ENCODE measurements at places on chromosomes 6 and 20.

- no peak for DNase-seq
Observed at GRCh38 chr20:56412473-56412790, 372 bp downstream of the CASS4 start.

DNA sequence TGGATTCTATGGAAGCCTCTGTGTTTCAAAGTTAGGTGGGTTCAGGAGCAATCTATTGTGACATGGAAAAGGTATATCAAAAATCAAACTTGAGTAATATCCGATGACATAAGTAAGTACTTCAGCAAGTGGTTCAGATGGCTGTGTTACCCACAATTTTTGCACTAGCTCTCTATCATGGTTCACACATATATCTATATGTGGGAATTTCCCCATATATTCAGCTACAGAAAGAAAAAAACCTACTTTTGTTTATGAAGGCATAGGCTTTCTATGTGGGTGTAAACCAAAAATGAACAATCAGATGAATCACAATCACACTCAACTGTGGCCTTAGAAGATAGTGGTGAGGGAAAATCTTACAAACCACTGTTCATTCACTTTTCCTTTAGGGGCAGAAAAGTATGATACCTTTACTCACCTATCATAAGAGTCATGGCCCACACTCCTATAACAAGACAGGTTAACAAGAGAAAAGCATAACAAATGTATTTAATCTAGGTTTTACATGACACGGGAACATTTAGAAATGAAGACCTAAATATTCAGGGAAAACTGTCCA, 449.6 kb upstream of the HTR1E start:
- no peak for DNase-seq

GRCh38 chr6:21341910-21342309, 251.6 kb upstream of the SOX4 start:
- no peak for DNase-seq

DNA sequence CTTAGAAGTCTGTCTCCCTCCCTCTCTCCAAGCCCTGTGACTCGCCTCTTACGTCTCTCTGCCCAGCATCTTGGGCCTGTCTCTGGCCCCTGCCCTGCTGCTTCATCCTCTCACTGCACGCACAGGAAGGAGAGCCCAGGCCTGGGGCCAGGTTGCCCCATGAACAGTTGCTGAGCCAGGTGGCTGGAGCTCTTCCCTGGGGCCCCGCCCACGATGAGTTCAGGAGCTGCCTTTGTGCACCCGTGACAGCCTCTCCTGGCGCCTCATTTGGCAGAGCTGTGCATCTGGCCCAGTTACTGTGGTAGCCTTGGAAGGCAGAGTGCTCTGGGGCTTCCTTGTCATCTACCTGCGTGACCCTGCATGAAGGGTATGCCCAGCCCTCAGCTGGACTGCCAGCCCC, 44.5 kb downstream of the SLC52A3 start:
- no peak for DNase-seq

DNA sequence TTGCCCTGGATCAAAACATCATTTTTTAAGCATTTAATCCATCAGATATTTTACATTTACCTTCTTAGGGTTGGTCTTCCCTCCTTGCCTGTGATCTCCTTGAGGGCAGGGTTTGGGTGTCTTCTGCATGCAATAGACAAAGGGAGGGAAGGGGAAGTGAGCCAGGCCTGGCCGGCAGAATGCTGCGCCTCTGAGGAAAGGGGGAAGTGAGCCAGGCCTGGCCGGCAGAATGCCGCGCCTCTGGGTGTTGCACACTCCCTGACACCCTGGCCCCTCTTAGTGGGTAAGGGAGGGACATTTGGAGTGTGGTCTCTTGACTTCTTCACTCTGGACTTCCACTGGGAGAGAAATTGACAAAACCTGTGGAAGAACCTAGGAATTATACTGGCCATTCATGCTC, 12.4 kb downstream of the PSMF1 start:
- peak; percentile 48 for DNase-seq

DNA sequence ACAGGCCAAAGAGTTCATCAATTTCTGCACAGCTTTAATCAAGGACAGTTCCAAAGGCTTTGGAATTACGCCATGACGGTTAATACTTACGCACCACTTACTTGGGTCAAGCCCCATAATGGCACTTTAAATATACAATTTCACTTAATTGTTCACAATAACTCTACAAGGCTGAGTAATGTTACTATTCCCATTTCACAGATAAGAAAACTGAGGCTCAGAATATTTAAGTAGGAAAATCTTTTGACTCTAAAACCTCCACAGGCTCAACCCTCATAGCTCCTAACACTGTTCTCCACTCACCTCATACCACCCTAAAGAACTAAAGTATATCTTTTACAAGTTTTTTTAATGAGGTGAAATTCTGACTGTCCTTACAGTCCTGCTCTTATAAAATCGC, 91.9 kb upstream of the SAMD5 start:
- no peak for DNase-seq

- no peak for DNase-seq
Observed at GRCh38 chr20:15109494-15109893, 772.1 kb upstream of the FLRT3 start.

- DNase-seq, result no peak
Observed at GRCh38 chr20:36778831-36779655, 5.5 kb upstream of the DSN1 start.

DNA sequence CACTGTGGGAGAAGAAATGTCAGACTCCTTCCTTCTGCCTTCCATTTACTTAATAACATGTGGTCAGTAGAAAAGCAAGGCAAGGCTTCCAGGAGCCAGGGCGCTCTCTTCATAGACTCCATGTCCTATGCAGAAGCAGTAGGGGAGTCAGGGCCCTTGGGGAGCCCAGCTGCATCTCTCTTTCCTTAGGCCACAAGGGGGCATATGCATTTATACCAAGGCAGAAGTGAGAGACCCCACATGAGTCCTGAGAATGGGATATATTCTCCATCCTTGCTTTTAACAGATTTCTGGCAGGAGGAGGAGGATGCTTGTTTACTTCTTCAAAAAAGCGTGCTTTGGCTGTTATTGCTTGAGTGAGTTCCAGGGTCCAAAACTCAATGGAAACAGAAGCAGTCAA, 198.5 kb downstream of the HIVEP2 start:
- DNase-seq, result no peak

GRCh38 chr20:51357543-51357942, 185.0 kb downstream of the NFATC2 start:
- DNase-seq, result no peak

- no peak for DNase-seq
Observed at GRCh38 chr20:49281059-49281912, 3.4 kb upstream of the ZNFX1 start.

DNA sequence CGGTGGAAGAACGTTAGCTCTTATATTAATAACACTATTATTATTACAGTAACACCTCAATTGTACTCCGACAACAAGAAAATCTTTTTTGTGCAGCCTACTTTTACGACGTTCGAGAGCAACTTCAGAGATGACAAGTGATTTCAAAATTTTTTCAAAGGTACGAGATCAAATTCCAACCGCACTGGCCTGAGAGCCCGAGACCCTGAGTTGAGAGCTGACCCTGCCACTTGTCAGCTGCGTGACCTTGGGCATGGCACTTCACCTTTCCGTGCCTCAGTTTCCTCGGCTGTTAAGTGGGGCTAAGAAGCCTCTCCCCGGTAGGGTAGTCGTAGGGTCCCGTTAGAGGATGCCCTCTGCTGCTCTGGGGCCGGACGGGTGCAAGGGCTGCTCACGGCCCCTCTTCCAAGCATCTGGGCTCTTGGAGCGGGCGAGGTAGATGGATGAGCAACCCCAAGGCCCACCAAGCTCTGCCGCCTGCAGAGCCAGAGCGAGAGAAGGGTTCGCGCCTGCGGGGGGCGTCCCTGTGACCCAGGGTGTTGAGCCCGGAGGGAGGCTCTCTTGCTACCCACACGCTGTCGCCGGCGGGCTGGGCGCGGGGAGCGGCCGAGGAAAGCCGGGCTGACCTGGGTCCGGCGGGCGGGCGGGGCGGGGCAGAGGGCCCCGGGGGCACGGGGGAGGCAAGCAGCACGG, 510 bp downstream of the NDRG3 start:
- DNase-seq, result no peak

DNA sequence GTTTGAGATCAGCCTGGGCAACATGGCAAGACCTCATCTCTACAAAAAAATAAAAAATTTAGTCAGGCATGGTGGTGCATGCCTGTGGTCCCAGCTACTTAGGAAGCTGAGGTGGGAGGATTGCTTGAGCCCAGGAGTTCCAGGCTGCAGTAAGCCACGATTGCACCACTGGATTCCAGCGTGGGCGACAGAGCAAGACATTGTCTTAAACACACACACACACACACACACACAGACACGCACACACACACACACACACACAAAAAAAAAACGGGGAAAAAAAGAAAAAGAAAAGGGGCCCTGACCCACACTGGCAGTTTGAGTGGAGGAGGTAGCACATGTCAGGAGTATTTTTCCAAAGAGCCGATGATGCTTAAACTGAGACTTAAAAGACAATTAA, 122.2 kb downstream of the AFG1L start:
- DNase-seq, result no peak

DNA sequence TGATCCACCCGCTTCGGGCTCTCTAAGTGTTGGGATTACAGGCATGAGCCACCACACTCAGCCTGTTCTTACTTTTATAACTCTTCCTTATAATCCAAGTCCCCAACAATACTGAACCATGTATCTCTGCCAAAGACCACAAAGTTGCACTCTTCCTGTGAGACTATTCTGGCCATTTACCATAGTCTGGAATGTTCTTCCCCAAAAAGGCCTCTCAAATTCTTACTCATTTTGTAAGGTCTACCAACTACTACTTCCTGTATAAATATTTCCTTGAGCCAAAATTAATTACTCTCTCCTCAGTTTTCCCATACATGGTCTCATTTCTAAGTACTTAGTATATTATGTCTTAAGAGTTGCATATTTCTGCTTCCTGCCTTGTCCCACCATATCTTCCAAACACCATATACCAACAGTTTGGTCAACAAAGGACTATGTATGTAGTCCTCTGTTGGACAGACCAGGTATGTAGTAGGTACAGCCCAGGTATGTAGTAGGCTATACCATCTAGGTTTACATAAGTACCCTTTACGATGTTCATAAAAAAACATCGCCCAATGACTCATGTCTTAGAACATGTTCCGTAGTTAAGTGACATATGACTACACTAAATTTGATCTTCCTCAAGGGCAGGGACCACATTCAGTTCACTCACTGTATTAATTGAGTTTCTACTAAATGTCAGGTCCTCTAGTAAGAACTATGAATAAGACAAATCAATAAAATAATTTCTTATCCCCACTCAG, 22.0 kb downstream of the RANBP9 start:
- no peak for DNase-seq

- DNase-seq, result no peak
Observed at GRCh38 chr6:45942953-45943352, 72.7 kb downstream of the CLIC5 start.

GRCh38 chr6:3512832-3513231, 56.0 kb upstream of the SLC22A23 start:
- DNase-seq, result no peak

- DNase-seq, result no peak
Observed at GRCh38 chr20:62159839-62160238, 16.3 kb downstream of the SS18L1 start.

DNA sequence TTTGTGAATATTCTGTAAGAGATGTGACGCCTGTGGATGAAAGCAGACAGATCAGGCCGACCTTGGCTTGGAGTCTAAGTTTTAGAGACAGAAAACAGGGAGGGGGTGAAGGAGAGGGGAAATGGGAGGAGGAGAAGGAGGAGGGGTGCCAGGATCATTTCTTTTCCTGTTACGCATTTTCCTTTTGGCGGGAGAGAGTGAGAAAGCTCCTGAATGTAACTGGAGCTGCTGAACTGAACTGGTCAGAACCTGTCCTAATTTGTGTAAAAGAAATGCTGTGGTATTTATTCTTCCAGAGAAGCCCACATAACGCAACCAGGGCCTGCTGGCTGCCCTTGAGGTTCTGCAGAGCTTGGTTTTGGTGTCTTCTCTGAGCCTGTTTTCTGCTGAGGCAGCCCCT, 41.9 kb downstream of the UTRN start:
- no peak for DNase-seq

DNA sequence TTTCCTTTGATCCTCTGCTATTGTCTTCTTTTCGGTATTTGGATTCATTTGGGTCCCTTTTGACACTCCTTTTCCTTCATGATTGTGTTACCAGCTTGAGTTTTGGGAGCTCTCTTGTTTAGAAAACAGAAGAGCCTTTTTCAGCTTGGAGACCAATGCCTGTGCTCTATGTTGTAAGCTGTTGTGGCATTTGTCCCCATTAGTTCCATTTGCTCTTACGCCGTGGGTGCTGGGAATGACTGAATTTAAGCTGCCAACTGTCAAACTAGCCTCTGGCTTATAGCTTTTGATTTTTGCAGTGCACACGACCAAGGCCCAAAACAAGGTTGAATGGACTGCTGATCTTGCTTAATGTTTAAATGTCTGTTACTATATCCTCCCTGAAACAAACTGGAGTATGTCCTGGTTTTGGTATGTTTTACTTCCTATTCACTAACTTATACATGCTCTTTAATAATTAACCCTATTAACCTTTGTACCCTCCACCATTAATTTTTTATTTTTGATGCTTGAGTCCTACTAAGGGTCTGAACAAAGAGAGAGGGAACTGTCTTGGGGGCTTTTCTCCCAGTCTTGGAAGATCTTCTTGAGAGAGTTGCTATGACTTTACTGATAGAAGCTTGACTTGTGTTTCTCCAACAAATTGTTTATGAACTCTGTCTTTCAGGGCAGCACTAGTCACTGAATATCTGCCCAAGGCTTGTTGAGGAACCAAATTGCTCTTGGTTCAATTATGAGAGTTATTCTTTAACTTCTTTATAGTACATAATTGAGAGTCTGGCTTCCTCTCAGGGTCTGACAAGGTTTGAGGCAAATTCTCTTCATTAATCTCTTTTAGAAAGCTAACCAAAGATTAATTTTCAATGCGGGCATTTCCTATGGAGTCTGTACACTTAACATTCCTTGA, 100.3 kb upstream of the SIRPG start:
- DNase-seq, result no peak

GRCh38 chr20:45229264-45230056, 8.3 kb downstream of the SEMG2 start:
- no peak for DNase-seq

GRCh38 chr20:38241201-38241600, 19.3 kb downstream of the KIAA1755 start:
- no peak for DNase-seq

- no peak for DNase-seq
Observed at GRCh38 chr20:61757-62156, 25.7 kb upstream of the DEFB125 start.
